ENCODE measurements at places on chromosomes 5 and 9. TPM values are rescaled to one million over a fixed set of nuclear protein-coding genes. Genes with fewer than 3 reads are reported as not detected.

DNA sequence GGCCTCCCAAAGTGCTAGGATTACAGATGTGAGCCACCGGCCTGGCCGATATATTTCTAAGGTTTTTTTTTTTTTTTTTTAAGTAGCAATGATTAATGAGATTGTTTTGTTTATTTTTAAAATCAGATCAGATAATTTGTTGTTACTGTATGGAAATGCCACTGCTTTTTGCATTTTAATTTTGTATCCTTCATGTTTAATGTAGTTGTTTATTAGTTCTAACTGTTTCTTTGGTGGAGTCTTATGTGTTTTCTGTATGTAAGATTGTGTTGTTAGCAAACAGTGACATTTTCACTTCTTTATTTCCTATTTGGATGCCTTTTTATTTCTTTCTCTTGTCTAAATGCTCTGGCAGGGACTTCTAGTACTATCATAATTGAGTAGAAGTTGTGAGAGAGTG is 87.3 kb downstream of the DMXL1 start:
- no peak for DNase-seq

- peak; percentile 64 for DNase-seq
Measured at GRCh38 chr5:56088967-56089829, 94.4 kb upstream of the IL6ST start.

The IL4 gene
- 1.4 TPM for total RNA-seq

- no peak for DNase-seq
Measured at GRCh38 chr9:123238365-123238764, 30.0 kb downstream of the STRBP start.

GRCh38 chr9:70529833-70530232 is 115.4 kb upstream of the KLF9 start:
- DNase-seq, result no peak

DNA sequence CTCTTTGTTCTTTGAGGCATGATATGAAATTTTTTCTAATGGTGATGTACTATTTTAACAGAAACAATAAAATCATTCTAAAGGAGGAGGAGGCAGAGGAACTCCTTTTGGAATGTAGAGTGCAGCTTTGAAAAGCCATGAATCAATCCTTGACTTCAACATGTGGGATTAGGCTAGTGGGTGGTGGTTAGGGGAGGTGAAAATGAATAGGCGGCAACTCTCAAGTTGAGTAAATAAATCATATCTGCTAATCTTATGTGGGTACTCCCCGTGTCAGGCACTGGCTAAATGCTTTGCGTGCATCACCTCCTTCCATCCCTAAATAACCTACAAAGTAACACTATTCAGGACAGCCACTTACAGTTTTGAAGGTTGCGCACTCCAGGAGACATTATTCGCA is 35.1 kb downstream of the FAM81B start:
- no peak for DNase-seq

DNA sequence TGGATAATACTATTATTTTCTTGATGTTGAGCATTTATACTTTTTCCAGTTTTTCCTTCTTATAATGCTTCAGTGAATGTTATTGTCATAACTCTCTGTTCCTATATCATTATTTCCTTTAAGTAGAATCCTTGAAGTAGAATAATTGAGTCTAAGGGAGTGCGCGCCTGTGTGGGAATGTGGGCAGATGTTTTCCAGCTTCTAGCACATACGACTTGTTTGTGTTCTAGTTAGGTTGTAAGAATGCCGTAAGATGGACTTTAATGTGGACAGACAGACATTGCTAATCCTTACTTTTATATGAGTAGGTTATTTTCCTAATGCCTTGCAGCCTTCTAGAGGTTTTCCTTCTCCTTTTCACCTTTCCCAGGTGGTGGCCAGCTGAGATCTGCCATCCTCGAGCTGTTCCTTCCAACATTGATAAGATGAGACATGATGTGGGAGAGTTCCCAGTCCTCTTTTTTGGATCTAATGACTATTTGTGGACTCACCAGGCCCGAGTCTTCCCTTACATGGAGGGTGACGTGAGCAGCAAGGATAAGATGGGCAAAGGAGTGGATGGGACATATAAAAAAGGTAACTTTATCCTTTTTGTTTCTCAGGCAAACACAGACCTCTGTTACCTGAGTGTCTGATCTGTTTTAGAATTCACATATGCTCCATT is 34.2 kb downstream of the RAB24 start:
- no peak for DNase-seq

The OSMR gene
- total RNA-seq, result not detected

- DNase-seq, result no peak
Measured at GRCh38 chr5:8752595-8752994, 793.3 kb downstream of the SEMA5A start.

DNA sequence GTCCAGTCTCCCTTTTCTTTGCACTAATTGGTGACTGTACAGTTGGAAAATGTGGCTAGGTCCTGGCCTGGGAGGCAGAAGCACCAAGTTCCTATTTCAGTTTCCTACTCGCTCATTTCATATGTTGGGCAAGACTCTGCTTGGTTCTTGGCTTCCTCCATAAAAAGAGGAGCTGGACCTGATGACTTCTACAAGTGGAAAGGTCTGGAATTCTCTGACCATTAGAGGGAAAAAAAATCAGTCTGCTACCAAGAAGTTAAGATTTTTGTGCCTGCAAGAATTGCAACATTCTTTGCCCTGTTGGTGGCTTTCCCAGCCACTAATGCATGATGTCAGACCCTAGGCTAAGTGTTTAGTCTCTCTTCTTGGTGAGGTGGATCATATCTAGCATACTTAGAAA is 91.5 kb downstream of the WDR41 start:
- DNase-seq, result no peak

The LRRC70 gene
- 0.34 TPM for total RNA-seq

DNA sequence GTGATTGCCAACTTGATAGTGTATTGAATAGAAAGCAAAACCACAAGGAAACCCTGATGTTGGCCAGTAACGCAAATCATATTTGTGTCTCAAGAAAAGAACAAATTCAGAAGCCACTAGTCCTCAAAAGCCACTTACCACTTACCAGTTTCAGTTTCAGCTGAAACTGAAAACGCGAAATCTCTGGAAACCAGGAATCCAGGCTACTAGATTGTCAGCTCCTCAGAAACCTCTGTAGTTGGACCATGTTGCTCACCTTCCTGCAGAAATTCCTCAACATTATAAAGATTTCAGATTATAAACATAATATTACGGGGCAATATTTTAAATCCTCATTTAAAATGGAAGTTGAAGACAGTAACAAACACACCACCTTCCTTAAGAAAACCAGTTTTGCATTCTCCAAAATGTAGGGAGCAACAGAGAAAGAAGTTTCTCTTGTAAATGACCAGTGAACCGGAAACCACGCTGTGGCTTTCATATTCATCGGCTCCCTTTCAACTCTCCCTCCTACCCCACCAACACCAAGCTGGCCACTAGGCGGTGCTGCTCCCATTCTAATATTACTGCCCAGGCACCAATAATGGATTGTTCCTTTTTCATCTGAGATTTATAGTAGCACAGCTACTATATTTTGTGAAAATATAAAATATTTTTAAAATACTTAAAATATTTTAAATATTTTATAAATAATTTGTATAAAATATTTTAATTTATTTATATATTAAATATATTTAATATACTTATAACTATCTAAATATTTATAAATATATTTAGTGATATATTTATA is 8.7 kb upstream of the TMED7 start:
- peak; percentile 95 for DNase-seq

- DNase-seq, result no peak
Measured at GRCh38 chr5:98275980-98276379, 497.5 kb upstream of the RGMB start.

The LHX6 gene
- total RNA-seq, result 0.22 TPM

DNA sequence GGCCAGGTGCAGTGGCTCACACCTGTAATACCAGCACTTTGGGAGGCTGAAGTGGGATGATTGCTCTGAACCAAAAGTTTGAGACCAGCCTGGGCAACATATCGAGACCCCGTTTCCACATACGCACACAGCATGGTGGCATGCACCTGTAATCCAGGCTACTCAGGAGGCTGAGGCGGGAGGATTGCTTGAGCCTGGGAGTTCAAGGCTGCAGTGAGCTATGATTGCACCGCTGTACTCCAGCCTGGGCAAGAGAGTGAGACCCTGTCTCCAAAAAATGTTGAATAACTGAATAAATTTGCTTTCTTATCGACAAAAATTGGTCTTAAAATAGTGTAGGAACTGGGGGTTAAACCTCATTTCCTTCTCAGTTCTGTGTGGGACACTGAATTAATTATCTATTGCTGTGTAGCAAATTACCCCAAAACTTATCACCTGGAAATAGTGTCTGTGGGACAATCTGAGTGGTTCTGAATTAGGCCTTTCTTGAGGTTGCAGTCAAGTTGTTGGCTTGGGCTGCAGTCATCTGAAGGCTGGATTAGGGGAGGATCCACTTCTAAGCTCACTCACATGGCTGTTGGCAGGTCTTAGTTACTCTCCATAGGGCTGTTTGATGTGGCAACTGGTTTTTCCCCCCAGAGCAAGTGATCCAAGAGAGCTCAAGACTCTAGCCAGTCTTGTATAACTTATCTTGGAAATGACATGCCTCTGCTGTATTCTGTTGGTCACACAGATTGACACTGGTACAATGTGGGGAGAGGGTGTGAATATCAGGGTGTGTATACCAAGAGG is 2.0 kb downstream of the SNX30 start:
- peak; percentile 47 for DNase-seq

- DNase-seq, result no peak
Measured at GRCh38 chr5:161857358-161857757, 9.4 kb downstream of the GABRA1 start.

The TAS2R1 gene
- total RNA-seq, result not detected

GRCh38 chr5:130963798-130964197 is 201.3 kb downstream of the HINT1 start:
- no peak for DNase-seq

The IFNA2 gene
- total RNA-seq, result not detected

DNA sequence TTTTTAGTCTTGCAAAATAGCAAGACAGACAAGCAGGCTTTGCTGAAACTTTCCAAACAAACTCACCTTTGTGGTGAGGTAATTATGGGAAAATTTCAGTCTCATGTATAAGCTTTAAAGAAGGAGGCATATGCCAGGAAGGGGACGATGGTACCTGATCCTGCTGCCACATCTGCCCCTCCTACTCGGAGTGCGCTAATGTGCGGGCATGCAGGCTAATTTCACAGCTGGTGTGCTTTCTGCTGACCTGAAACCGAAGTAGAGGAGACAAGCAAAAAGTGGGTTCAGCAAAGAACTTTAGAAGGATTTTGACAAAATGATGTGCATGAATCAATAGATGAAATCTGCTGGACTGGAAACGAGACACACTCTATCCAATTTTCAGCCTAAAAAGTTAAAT is 117.1 kb upstream of the IRX4 start:
- DNase-seq, result no peak

DNA sequence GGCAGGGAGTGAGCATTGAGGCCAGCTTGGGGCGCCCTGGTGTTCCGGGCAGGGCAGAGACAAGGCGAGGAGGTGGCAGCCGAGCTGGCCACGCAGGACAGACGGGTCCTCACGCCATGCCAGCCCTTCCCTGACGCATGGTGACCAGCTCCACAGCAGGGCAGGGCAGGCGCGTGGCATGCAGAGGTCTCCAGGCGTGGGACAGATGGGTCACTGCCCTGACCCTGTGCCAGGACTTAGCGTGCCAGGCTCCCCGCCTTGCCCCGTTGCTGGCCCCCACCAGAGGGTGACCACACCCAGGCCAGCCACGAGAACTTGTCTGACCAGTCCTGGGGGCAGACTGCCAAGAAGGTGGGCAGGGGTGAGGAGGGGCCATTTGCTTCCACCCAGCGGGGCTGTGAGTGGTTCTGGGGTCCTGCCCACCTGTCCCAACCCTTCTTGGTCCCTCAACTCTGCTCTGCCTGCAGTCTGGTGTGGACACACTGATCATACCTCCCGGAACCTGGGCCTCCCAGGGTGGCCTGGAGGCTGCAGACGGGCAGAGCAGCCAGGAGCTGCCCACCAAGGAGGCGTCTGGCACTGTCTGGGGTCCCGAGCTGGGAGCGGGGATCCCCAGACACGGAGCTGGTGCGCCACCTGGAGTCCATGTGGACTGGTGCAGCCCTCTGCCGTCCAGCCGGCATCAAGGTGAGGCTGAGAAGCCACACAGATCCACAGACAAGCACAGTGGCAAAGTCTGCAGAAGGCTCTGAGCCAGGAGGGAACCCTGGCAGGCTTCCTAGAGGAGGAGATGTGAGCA is at the start of gene RNF224:
RNF224 (plus strand) TSS at position 449 of the 799 bp plus-strand sequence. CDS start 834 bp downstream, outside the sequence.
- DNase-seq, result peak; percentile 90

DNA sequence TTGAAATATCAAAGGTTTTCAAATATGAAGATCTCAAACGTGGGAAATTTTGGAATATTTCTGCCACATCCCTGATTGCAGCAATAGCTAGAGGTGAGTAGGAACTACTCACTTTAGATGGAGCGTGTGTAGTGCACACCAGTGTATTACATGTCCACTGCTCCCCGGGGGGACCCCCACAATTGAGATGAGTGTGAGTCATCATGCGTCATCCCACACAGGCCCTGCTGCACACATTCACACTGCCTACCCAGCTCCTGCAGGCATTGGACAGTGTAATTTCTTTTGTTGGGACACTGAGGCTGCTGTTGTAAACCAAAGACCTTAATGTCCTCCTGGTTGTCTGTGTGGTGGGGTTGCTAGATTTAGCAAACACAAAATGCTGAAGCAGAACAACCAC is 280.0 kb downstream of the GAS1 start:
- peak; percentile 9 for DNase-seq

The ZDHHC12 gene
- total RNA-seq, result 48.7 TPM

The MARCHF3 gene
- total RNA-seq, result 6.1 TPM

- no peak for DNase-seq
Measured at GRCh38 chr5:74404574-74405508, 235.7 kb downstream of the ENC1 start.

GRCh38 chr5:68264024-68264956 is 48.7 kb downstream of the PIK3R1 start:
- DNase-seq, result no peak

The SPAG8 gene
- 0.63 TPM for total RNA-seq

The OMD gene
- total RNA-seq, result not detected

DNA sequence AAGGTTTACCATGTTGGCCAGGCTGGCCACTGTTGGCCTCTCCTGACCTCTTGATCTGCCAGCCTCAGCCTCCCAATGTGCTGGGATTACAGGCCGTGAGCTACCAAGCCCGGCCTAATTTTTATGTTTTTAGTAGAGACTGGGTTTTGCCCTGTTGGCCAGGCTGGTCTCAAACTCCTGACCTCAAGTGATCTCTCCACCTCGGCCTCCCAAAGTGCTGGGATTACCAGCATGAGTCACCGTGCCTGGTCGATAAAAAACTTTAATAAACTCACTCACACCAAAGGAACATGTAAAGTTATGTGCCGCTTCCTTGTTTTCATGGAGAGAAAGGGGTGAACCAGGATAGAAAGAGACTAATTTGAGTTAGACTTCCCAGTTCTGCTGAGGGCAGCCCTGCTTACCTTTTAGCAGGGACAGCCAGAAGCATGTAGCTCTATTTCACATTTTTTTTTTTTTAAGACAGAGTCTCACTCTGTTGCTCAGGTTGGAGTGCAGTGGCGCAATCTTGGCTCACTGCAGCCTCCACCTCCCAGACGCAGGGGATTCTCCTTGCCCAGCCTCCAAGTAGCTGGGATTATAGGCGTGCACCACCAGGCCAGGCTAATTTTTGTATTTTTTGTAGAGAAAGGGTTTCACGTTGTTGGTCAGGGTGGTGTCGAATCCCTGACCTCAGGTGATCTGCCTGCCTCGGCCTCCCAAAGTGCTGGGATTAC is 11.4 kb upstream of the HAUS6 start:
- DNase-seq, result no peak

GRCh38 chr9:13810510-13810909 is 503.4 kb downstream of the NFIB start:
- DNase-seq, result no peak

The PAEP gene
- total RNA-seq, result not detected

Measured in activated CD8-positive, alpha-beta T cell treated with anti-CD3 and anti-CD28 coated beads for 36 hours (primary cell).